ENCODE measurements at places on chromosomes 6 and 20.

GRCh38 chr6:31225735-31226134 lies 46.2 kb downstream of the HLA-C start:
- DNase-seq = no peak

- DNase-seq = no peak
Measured at GRCh38 chr6:110295451-110296165, 62.5 kb downstream of the METTL24 start.

DNA sequence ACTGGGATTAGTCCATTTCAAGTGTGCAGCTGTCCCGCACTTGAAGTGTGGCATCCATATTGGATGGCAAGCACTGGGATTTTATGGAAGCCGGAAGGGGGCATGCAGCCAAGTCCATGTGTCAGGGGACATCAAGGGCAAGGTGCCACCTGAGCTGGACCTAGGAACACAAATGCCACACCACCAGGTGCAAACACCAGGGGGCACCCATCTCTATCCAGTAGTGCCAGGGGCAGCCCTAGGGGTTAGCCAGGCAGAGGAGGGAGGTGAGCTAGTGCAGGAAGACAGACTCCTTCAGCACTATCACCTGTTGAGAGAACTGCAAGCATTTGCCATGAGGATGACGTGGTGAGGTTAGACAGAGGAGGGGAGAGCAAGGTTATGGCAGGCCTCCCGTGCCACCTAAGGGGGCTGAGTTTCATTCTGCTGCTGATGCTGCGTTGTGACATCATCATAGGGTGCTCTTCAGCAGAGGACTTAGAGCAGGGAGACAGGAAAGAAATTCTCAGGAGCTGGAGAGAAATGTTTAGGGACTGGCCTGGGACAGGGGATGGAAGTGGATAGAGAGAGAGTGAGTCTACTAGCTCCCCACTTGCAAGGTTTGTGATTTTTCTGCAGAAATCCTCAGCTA lies 192.6 kb upstream of the SLC24A3 start:
- DNase-seq = no peak

GRCh38 chr20:33666293-33667244 lies at the start of gene ACTL10:
Gene ACTL10 (plus strand): TSS chr20:33666943. CDS start chr20:33667498, 555 bp downstream.
- peak; percentile 99 for DNase-seq

GRCh38 chr6:89644864-89645263 lies 6.3 kb upstream of the LYRM2 start:
- no peak for DNase-seq
